ENCODE measurements at places on chromosomes 1 and 21. TPM values are rescaled to one million over a fixed set of nuclear protein-coding genes. Genes with fewer than 3 reads are reported as not detected.

AMY2A gene
- total RNA-seq, result not detected

TLR5 gene
- 0.77 TPM for total RNA-seq

PFKFB2 gene
- total RNA-seq, result 2.1 TPM

PLA2G2F gene
- total RNA-seq, result not detected

LIN28A gene
- total RNA-seq, result 0.86 TPM

CXADR gene
- total RNA-seq, result 5.1 TPM

FASLG gene
- not detected for total RNA-seq

GRCh38 chr21:42160111-42160721 lies 58.7 kb upstream of the ABCG1 start:
- DNase-seq, result no peak

GRCh38 chr1:86381223-86381622 lies 14.9 kb downstream of the ODF2L start:
- no peak for DNase-seq

- DNase-seq, result no peak
Observed at GRCh38 chr1:177514207-177514606, 343.4 kb downstream of the BRINP2 start.

GRCh38 chr1:37434292-37435225 lies 39.8 kb upstream of the ZC3H12A start:
- peak; percentile 74 for DNase-seq

DNA sequence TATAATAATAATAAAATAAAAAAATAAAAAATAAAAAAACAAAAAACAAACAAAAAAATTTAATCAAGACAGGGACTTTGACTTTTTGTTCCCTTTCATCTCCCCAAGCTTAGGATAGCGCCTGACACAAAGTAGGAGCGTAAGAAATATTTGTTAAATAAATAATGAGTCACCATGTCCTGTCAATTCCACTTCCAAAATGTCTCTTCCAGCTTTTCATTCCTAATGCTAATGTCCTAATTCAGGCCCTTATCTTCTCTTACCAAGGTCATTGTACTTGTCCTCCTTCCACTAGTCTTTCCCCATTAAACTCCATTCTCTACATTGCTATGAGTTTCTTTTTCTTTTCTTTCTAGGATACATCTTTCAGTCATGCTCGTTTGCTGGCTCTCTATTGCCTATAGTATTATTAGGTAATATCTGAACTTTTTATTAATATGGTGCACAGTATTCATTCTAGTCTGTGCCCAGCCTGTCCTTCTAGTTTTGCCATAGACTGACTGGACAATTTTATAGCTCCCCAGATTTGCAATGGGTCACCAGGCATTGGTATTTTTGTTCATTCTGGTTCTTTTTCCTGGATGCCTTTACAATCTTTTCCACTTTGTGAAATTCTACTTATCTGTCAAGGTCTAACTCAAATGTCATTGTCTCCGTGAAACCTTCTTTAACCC lies 11.4 kb downstream of the NEXN start:
- no peak for DNase-seq

DNA sequence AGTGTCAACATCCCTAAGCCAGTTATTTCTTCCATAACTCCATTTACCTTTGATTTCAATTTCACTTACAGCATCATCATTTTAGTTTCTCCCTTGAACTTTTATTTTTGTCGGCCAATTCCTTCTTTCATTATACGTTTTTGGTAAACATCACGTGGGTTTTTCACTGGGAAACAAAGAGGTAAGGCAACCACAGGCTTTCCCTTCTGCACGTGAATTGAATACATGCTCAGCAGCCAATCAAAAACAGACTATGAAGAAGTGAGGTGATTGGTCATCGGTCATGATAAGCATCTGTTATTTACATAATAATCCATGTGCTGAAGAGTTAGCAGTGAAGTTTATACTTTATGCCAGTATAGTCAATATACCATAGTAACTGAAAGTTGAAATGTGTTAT lies 98.7 kb downstream of the NCAM2 start:
- DNase-seq, result no peak

- DNase-seq, result no peak
Observed at GRCh38 chr1:115401676-115402075, 63.6 kb upstream of the NGF start.

GRCh38 chr1:37628026-37628556 lies 6.6 kb downstream of the RSPO1 start:
- DNase-seq, result no peak

GRCh38 chr1:63230722-63231121 lies 91.6 kb upstream of the FOXD3 start:
- DNase-seq, result no peak

- no peak for DNase-seq
Observed at GRCh38 chr1:8529901-8530300, 212.0 kb downstream of the SLC45A1 start.

- no peak for DNase-seq
Observed at GRCh38 chr1:41342774-41343355, 18.4 kb upstream of the FOXO6 start.

DNA sequence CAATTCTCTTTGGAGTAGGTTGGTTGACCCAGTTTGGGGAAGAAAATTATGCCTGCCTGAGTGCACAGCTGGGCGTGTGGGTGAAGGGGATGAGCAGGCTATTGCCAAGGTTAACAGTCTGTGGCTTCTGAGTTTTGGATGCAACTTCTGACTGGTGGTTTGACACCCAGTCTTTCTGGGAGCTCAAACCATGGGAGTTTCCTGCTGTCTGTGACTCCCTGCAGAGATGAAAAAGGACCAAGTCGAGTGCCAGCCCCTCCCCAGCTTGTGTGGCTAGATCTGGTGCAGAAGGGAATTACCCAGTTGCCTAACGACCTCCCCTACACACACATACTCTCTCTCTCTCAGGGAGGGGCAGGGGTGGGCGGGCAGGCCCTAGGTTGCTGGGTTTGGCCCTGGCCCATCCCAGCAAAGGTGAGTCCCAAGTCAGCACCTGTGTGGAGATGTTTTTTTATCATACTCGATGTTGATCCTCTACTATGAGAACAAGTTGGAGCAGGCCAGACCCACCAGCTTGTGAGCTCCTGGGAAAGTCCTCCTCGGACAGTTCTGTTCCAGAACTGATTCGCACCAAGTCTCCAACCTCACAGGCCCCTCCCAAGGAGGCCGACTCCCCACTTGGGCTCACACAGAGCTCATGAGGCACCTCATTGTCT lies 28.2 kb downstream of the PKP1 start:
- DNase-seq, result peak; percentile 81

GRCh38 chr1:15077384-15077783 lies 76.2 kb upstream of the TMEM51 start:
- DNase-seq, result no peak

DNA sequence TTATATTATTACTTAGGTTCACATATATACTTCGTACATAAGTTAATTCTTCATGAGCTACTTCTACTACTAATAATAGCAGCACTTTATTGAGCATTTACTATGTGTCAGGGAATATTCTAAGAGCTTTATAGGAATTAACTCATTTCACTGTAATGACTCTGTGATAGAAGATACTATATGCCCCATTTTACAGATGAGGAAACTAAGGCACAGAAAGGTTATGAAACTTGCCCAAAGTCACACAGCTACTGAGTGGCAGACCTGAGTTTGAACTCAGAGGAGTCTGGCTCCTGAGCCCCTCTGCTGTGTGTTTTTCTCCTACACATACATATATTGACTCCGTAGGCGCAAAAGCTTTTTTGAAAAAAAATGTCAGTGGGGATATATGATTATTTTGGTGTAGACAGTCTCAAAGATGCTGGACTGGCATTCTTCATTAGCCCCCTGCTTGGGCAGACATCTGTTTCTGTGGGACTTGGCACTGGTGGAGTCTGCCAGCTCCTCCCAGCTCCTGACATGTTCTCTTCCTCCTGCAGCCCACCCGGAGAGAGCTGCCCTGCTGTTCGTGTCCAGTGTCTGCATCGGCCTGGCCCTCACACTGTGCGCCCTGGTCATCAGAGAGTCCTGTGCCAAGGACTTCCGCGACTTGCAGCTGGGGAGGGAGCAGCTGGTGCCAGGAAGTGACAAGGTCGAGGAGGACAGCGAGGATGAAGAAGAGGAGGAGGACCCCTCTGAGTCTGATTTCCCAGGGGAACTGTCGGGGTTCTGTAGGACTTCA lies 70.9 kb downstream of the TCP10L start:
- no peak for DNase-seq

Data from Daoy (cell line).